ENCODE measurements at places on chromosomes 7 and 10.

GRCh38 chr7:43479042-43479441 is 103.9 kb upstream of the STK17A start:
- no peak for DNase-seq

DNA sequence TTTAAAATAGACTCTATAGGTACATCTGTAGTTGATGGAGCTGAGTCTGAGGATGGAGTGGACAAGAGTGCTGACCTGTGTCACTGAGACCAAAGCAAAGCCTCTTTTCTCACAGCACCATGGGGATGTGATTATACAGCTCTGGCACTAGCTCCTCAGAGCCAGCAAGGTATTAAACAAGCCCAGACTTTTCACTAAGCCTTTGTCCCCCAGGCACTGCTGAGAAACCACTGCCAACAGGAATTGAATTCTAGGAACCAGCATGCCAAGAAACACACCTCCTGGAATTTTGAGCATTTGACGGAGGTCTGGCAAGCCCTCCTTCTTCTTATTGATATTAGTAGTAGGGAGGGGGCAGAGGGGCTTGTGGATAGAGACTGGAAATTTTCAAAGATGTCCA is 147.0 kb downstream of the C1GALT1 start:
- no peak for DNase-seq

GRCh38 chr7:51141451-51142003 is 175.1 kb downstream of the COBL start:
- no peak for DNase-seq

DNA sequence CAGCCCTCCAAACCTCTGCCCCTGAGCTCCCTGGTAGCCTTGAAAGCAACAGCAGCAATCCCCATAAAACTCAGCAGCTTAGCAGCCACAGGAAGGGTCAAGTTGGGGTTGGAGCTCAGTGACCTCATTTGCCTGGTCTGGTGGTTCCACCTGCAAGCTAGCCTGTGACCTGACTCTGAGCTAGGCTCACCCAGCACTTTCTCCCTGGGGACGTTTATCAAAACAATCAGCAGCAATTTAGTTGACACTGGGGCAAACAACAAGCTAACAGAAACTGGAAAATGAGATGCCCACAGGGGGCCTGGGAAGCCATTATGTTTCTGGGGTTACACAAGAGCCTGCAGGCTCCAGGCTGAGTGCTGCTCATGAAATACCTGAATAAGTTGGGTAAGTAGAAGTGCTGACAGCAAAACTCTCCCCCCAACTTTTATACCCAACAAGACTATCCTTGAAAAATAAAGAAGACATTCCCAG is 22.4 kb upstream of the CRYGN start:
- DNase-seq: no peak

DNA sequence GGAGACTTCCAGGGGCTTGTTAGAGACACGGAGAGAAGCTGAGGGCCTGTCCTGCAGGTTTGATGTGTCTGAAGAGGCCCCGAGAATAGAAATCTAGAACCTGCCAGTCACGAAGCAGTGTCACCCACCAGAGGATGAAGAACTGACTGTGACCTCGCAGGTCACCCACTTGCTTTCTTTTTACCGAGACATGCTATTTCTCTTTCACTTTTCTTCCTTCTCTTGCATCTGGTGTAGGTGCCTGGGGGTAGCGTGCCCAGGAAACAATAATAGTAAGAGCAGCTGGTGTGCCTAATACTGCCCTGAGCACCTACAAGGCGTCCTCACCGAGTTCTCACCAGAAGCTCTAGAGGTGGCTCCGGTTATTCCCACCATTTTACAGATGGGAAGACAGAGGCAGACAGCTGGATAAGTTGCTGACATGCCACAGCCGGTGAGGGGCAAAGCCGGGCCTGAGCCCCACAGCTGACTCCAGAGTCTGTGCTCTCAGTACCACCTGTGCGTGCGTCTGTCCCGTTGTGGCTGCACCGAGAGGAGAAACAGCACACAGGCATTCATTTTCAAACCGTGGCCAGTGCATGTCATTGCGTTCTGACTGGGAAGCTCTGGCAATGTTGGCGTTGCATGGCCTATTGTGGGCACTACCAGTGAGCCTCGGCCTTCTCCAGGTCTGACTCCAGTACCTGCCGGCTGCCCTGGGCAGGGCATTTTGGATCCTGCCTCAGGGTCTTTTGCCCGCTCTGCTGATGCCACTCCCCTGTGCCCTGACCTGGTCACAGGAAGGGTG is 7.8 kb downstream of the CHST3 start:
- DNase-seq: no peak

DNA sequence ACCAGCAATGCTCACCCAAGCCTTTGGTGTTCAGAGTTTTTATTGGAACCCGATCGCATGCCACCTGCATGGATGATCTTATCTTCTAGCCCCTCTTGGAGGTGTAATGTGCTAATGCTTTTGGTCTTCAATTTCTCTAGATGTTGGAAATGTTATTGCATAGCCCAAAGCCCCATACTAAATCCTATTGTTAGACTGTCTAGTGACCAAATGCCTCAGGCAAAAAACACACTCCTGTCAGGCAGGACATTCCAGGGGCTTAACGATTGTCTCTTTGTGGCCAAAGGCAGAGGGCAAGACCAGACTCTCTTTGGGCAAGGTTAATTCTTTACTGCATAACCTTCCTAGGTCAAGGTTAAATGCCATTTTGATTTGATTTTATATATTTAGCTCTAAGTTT is 187.9 kb downstream of the BMPER start:
- no peak for DNase-seq

DNA sequence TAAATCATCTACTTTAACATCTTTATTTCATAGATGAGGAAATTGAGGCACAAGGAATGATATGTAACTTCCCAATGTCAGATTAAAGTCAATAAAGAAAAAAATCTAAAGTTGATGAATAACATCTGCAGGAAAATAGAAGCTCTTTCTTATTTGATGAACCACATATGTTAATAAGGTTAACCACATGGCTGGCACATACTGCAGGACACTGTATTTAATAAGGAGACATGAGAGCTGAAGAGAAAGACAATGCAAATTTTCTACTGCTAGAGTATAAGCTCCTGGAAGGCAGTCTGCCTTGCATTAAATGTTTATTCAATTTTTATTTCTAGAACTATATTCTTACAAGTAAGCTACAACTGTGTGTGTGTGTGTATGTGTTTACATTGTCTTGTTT is 4.4 kb downstream of the RAB11FIP2 start:
- no peak for DNase-seq

DNA sequence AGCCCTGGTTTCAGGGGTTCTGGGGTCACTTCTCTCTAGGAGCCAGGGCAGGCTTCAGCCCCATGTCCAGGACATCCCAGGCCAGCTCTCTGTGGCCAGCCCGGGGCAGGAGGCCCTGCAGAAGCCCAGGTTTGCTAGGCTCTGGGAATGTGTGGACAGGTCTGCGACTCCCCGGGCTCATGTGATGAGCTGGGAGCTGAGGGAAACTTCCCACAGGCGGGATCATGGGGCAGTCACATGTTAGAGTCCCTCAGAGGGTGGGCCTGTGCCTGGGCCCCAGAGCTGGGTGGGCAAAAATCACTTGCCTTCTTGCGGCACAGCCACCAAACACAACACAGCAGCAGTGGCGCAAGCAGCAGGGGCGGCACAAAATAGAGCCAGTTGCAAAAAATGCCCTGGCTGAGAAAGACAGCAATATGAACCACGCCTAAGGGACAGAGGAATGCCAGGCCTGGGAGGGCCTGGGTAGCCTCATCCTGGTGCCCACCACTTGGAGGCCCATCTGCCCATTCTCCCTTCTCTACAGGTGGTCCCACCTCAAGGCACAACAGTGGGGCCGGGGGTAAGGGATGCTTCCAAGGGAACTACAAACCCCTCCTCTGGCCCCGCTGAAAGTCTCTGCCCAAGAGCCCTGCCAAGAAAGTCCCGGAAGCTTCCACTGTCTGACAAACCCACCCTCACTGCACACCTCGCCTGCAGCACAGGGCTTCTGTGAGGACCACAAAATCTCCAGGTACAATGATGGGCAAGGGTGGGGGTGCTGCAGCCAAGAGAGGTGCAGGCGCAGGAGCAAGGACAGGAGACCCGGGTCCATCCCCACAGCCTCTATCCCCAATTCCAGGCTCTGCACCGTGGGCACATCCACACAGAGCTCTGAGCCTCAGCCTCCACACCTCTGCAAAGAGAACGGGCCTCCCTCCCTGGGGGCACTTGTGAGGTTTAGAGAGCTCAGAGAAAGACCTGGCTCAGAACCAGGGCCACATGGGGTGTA is 34.6 kb upstream of the ANTXRL start:
- DNase-seq: no peak

- no peak for DNase-seq
Observed at GRCh38 chr10:21532694-21533466, 1.2 kb upstream of the MLLT10 start.
